ENCODE measurements at places on chromosomes 1 and 21.

GRCh38 chr1:206029484-206029883, 5.8 kb upstream of the CTSE start:
- DNase-seq: no peak

- no peak for DNase-seq
These were observed 114.6 kb downstream of the NTPCR start for GRCh38 chr1:233064988-233065387.

- no peak for DNase-seq
These were observed 276.7 kb downstream of the PCP4 start for GRCh38 chr21:40143822-40144525.

DNA sequence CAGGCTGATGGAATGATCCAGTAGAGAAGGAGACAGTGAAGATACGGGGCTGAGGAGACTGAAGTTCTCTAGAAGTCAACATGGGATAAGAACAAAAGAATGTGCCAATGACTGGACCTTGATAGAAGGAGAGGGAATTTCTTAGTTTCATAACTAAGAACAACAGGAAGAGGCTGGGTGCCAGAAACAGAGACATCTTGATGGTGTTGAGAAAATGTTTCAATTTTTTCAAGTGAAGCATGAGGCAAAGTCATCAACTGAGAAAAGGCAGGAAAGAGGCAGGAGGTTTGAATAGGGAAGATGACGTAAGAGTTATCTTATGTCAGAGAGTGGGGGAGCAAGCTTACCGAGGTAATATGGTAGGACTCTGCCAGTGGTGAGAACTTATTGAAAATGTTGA, 80.1 kb downstream of the SPAG17 start:
- DNase-seq: no peak

DNA sequence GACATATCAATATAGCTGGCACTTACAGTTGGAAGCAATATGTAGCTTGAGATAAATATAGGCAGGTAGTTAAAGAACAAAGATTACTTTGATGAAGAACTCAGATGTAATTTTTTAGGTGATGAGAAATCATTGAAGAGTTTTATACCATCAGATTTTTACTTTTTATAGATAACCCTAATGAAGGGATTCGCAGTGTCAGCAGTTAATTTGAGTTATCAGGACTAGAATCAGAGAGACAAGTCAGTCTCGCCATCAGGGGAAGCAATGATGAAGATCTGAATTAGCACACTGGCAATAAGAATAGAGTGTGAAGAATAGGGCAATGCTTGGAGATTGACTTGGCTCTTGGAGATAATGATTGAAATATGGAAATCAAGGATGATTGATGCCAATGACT, 342.5 kb downstream of the PDE4B start:
- no peak for DNase-seq

GRCh38 chr1:70990469-70991253, 57.0 kb downstream of the PTGER3 start:
- no peak for DNase-seq

Data from activated T-helper 9 cell treated with anti-CD3 and anti-CD28 coated beads, Interleukin-2, amount 50 U/mL, for 16 hours (primary cell).